ENCODE measurements at places on chromosomes 13 and 19.

- DNase-seq: no peak
These were observed 2.6 kb downstream of the NAPSA start for GRCh38 chr19:50362656-50363424.

- DNase-seq: no peak
These were observed 156.8 kb downstream of the RGCC start for GRCh38 chr13:41613984-41614661.

GRCh38 chr13:99995589-99996380 is 14.2 kb downstream of the ZIC2 start:
- DNase-seq: no peak

GRCh38 chr13:80341756-80342370 is 937 bp upstream of the SPRY2 start:
- no peak for DNase-seq

- peak; percentile 65 for DNase-seq
These were observed 10.6 kb upstream of the ZNF358 start for GRCh38 chr19:7505288-7505681.

GRCh38 chr13:110616103-110617101 is 1.1 kb downstream of the NAXD start:
- DNase-seq: no peak

DNA sequence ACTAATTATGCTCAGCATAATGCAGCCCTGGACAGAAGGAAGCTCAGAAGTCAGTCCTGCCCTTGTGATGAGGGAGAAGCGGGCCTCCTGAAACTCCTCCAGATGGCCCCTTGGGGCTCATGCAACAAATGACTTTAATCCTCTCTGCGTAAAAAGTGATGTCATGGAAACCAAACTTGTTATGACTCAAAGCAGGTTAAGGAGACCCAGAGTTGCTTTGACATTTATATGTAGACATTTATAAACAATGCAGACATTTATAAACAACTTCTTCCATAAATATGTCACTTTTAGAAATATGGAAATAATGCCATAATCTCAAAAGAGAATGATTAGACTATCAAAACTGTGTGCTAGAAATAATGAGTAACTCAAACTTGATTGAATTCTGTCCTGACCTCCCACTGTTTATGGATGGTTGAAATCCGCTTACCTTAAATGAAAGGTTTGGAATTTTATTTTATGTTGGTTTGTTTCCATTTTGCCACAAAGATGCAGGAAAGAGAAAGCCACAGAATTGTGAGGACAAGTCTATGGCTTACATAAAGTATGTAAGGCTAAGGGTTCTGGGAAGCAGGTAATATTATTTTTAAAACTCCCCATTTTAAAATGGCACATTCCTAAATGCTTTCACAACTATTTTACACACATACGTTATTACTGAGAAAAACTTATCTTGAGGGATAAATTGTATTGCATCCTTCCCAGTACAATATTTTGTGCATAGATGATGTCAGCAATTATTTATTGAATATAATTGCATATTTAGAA is 73.7 kb downstream of the CYSLTR2 start:
- no peak for DNase-seq

DNA sequence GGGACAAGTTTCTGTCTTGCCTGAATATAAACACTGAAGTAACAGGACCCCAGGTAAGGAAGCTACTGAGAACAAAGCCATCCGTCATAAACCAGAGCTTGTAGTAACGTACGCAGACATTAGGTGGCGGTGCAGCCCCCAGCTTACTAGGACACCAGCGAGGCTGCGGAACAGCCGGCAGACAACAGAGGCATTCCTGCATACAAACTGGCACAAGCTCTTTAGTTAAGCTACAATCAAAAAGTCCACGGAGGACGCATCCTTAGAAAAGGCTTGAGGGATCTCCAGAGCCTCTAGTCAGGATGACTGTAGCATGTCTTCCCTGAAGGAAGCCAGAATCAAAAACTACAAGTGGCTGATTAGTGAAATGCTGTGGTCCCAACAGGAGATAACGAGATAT is 26.2 kb downstream of the ZNF160 start:
- no peak for DNase-seq

GRCh38 chr13:85521657-85522056 is 277.6 kb downstream of the SLITRK6 start:
- no peak for DNase-seq

- no peak for DNase-seq
These were observed 17.3 kb downstream of the SBK2 start for GRCh38 chr19:55519451-55520311.

DNA sequence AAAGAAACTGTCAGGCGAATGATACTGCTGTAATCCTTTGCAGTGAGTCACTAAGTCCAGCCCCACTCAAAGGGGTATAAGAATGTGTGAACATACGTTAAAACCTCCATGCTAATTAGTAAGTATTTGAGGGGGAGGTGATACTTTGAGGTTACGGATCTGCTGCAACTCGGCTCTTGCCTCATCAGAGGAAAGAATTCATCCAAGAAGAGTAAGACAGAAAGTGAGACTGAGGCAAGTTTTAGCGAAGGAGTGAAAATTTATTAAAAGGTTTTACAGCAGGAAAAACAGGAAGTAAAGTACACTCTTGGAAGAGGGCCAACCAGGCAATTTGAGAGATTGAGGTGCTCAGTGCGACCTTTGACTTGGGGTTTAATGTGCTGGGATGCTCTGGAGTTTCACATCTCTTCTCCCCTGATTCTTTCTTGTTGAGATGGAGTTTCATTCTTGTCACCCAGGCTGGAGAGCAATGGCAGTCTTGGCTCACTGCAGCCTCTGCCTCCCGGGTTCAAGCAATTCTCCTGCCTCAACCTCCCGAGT is 9.8 kb downstream of the CLEC4M start:
- no peak for DNase-seq

- DNase-seq: no peak
These were observed 763 bp downstream of the ZNF180 start for GRCh38 chr19:44499559-44499958.

DNA sequence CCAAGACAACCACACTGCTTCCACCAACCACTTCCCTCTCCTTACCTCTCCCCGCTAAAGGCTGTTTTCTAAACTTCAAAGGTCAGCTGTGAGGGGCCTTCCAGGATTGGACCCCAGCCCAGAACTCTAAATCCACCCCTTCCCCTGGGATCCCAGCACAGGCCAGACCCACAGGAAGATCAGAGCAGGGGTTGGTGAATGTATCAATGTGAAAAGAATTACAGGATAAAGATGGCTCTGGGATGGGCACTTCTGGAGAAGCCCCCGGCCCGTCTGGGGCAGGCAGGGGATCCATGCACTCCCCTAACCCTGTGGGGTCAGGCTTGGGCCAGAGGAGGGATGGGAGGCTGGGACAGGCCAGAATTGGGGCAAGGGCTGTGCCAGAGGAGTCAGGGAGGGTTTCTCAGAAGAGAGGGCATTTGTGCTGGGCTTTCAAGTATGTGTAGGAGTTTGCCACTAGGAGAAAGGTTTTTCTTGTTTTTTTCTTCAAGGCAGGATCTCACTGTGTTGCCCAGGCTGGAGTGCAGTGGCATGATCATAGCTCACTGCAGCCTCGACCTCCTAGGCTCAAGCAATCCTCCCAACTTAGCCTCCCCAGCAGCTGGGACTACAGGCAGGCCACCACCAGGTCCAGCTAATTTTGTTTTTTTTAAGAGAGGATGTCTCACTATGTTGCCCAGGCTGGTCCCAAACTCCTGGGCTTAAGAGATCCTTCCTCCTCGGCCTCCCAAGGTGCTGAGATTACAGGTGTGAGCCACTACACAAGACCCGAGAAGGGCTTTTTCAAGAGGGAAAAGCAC is 1.0 kb upstream of the MEF2B start:
- no peak for DNase-seq

- DNase-seq: no peak
These were observed 265.7 kb downstream of the ZNF536 start for GRCh38 chr19:30637926-30638325.

GRCh38 chr13:47134939-47135489 is 238.2 kb upstream of the HTR2A start:
- DNase-seq: no peak

DNA sequence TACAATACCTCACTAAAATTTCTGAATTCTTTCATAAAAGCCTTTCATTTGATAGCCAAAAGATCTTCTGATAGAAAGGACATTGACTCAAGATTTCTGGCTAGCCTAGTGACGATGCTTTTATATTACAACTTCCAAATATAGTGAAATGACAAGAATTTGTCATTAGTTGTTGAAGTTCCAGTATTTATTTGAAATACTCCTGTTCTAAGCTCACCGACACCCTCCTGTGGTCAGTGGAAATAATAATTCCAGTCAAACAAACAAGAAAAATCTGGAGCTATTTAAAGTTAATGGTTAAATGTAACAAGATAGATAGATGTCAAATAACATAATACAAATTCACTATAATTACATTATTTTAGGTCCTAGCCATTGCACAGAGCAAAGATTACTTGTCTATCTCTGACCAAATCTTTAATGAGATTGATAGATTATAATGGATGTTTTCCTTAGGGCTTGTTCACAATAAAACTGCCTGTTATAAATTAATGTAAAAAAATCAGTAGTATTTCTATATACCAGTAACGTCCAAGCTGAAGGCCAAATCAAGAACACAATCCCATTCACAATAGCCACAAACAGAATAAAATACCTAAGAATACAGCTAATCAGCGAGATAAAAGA is 195.5 kb downstream of the RGCC start:
- peak; percentile 0 for DNase-seq
